Activated effector memory CD4-positive, alpha-beta T cell treated with Interleukin-2 at 50 U/mL for 16 hours (primary cell): ENCODE measurements at places on chromosomes 2 and 18.

DNA sequence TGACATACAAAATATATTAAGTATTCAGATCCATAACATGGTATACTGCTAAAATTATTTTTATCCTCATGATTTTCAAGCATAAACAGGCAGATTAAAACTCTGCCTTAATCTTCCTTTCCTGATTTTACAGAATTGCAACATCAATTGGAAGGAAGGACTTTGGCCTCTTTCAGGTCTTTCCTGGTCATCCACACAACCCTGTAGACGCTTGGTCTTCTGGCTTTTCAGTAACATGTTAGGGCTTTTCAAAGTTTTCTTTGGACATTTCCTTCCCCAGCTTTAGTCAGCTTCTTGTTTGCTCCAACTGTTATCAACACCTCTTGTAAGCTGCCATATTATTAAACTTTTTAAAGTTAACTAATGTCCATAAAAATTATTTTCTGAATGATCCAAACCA lies 1364.9 kb upstream of the NRXN1 start:
- DNase-seq, result no peak

DNA sequence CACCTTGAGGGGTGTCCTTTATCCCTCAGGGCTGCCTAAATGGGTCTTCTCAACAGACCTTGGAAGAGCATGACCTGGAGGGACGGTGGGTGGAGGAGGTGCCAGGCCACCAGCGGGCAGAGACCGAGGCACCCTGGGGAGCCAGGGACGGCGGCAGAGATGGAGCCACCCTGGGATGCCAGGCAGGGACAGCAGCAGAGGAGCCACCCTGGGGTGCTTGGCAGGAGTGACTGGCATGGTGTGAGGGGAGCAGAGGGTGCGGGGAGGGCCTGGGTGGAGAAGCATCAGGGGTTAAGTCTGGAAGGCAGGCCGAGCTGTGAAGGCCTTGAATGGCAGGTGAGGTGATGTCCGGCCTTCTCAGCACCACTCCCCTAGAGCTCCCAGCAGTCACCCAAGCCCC lies 56.1 kb downstream of the CIB4 start:
- no peak for DNase-seq

DNA sequence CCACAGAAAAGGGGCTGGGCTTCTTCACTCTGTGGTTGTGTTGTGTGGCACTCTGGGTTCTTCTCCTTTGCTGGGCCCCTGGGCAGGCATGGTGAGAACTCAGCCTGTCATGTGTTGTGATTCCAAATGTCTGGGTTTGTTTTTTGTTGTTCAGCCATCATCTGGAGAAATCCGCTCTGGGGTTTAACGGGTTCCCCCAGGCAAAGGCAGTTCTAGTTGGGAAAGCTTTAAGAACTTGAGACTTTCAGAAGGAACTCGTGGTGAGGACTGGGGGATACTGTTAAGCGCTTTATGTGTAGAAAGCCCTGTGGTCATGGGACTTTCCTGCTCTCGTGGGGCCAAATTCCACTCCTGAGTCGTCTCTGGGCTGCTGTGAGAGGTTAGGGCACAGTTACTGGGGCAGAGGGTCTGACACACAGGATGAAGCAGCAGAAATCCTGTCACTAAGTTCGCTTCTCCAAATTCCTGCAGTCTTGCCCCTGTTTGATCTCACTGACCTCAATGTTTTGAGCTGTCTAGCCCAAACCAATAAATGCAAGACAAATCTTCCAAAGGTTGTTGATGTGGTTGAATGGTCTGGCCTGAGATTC lies 87.7 kb downstream of the RAPGEF4 start:
- DNase-seq, result no peak

DNA sequence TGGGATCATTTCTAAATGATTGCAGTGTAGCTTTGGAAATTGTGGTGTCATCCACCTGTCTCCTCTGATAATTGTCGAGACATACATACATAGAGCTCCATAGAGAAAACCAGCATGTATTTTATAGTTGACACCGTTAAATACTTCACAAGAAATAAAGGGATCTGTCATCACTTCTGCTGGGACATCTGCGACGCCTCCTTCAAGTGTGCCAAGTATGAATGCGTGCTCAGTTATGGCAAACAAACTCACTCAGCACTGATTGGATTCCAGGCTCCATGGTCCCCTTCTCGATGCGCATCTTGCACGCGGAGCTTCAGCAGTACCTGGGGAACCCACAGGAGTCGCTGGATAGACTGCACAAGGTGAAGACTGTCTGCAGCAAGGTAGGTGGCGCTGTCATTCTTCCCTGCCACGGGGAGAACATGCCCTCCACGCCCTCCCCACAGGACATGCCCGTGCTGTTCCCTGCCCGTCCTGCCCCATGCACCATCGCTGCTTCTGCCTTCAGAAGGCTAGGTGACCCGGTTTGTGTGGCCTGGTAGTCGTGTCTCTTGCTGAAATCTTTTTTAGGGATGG lies 64.1 kb downstream of the TRAPPC12 start:
- DNase-seq, result no peak

DNA sequence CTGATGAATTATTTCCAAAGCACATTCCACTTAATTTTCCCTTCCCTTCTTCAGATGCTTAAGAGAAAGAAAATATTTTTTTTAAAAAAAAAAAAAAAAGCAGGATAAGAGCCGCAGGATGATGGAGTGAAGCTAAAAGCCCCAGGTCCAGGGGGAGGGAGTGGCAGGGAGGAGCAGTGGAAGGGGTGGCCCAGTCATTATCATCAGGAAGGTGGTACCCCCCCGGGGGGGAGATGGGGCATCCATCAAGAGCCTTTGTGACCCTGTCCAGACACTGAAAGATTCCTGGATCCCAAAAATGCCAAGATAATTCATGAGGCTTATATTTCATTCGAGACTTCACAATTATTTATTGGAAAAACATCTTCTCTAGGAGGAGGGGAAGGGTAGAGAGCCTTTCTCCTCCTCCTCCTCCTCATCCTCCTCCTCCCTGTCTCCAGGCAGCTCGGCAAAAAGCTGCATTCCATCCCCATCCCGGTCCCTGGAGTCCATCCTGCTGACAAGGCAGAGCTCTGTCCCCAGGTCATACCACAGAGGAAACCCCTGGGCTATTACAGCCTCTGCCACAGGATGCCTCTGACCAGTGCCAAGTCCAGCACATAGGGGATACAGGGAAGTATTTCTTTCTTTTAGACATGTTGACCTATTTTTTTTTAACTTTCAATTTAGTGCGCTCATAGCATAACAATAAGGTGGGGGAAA lies 125.3 kb downstream of the TWIST2 start:
- DNase-seq, result no peak

- DNase-seq, result no peak
Observed at GRCh38 chr2:112189001-112189556, 50.9 kb downstream of the FBLN7 start.

DNA sequence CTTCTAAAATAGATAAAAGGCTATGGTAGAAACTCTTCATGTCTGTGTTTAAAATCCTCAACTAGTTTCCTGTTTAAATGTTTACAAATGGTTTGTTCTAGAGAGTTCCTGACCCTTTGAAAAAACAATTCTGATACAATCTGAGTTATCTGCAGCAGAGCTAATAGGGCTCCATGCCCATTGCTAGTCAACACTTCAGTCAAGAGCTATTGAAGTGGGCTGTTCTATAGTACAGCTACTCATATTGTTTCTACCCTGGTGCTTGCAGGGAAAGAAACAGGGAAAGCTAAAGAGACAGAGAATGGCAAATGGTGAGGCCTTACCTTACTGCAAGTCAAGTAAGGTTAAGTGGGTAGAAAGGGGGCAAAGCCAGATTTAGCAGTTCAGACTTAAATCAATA lies 112.3 kb upstream of the CAVIN2 start:
- no peak for DNase-seq

GRCh38 chr18:63994783-63995399 lies 25.0 kb downstream of the SERPINB8 start:
- DNase-seq, result peak; percentile 13

GRCh38 chr2:45782436-45782835 lies 131.0 kb downstream of the PRKCE start:
- DNase-seq, result no peak

DNA sequence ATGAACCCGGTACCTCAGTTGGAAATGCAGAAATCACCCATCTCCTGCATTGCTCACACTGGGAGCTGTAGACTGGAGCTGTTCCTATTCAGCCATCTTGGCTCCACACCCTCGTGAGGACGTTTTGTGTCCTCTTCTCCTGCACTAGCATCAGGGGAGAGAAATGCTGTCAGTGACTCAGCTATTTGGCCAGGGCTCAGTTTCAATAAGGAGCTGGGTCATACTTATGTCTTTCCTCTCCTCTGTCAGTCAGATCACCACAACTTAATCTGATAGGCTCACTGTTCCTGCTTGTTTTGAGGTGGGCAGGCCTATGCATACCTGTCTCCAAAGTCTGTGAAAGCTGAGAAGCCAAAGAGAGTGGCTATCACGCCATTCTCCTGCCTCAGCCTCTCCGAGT lies 921.2 kb downstream of the DCC start:
- no peak for DNase-seq

DNA sequence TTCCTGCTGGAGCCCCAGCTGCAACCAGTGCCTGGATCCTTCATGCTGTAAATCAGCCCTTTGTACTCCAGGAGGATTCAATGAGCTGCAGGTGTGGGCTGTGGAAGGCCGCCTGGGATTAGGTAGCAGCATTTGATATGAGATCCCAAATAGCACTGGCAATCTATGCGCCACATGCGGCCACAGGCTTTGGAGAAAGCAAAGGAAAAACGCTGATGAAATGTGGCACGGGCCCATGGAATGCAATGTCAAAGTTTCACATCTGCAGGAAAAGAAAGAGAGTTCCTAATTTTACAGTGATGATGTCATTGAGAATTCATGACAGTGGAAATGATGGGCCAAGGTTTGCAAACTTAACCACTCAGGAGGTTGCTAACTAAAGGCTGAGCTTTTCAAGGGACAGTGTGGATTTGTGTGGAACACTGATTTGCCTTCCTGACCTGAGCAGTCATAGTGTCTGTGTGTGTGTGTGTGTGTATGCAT lies 216.4 kb upstream of the OSR1 start:
- no peak for DNase-seq

DNA sequence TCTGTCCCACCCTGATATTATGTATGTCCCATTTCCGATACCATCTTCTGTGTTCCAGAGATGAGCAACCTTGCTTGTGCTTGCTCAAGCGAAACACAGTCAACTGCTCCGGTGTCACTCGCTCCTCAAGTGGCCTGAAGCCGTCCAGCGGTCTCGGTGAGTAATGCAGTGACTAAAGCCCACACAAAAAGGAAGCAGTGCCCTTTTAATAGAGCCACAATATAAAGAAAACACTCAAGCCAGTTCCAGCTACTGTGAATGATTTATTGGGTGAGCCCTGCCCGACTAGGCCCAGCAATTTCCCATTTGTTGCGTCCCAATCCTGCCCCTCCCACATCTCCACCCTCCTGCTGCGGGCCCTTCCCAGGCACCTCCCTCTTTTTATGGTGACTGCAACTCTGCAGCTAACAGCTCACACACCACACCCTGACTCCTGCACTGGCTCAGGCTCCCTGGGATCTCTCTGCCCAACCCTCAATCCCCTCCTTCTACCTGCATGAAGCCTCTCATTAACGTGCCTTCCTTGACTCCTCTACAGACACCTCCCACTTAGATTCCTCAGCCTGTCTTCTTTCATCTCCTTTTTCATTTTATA lies 44.2 kb upstream of the DSC1 start:
- DNase-seq, result no peak

- no peak for DNase-seq
Observed at GRCh38 chr2:43438342-43438741, 157.5 kb downstream of the THADA start.

DNA sequence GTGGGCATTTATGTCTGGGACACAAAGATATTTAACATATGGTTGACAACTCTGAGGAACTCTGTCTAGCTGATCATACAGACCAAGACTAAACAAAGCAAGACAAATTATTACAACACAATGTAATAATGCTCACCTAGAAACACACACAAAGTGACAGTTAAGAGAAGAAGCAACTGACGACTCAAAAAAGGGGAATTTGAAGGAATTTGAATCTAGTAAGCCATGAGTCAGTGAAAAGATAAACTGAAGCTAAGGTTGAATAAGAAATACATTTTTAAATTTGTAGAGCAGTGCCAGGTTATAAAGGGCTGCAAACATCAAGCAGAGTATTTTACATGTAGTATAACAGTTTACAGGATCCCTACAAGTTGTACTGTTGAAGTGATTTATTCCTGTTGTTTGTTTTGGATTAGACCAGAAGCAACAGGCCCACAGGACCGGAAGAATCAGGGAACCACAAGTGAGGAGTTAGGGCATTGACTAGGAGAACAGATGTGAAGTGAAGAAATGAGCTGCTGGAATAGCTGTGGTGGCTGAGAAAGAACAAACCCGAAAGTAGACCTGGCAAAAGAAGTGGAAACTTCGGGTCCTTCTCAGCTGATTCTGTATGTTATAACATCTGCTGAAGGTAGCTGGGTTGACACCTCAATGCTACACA lies 35.6 kb downstream of the IFIH1 start:
- no peak for DNase-seq

DNA sequence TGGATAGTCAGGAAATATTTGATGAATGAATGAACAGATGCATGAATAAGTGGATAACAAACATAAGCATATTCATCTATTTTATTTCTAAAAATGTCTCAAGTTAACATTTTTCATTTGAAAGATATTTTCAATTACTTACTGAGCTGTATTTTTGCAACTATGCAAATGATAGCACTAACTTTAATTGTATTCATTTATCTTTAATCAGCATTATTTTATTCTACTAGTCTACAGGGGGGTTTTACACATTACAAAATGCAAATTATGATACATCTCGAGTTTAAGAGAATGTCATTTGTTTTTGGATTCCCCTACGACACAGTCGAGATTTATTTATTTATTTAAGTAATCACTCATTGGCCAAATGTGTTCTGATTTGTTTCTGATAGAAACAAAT lies 530.6 kb downstream of the ERBB4 start:
- DNase-seq, result no peak

- DNase-seq, result no peak
Observed at GRCh38 chr2:52036853-52037252, 1004.9 kb upstream of the NRXN1 start.

GRCh38 chr2:107308835-107309234 lies 422.9 kb upstream of the ST6GAL2 start:
- no peak for DNase-seq

DNA sequence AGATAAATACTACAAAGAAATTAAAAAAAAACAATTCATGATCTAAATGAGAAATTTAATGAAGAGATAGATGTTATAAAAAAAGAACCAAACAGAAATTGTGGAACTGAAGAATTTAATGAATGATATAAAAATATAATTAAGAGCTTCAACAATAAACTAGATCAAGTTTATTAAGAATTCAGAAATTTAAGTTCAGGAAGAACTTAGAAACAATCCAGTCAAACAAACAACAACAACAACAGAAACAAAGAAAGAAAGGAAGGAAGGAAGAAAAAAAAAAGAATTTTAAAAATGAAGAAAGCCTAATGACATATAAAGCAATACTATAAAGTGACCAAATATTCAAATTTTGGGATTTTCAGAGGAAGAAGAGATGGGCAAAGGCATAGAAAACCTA lies 250.9 kb upstream of the FBXO11 start:
- DNase-seq, result no peak

GRCh38 chr18:46290440-46291020 lies 186.3 kb downstream of the HAUS1 start:
- no peak for DNase-seq

DNA sequence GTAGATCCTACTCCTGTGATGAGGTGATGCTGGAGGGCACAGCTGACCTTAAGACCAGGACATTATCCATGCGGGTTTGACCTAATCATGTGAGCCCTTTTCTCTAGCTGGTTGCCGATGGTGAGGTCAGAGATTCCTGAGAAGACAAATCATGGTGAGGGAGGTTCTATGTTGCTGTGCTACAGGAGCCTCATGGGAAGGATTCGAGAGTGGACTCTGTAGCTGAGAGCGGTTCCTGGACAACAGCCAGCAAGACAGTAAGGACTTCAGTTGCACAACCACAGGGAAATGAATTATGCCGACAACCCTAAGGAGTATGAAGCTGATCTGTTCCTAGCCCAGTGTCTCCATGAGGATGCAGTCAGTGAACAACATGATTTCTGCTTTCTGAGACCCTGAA lies 80.4 kb downstream of the EPB41L3 start:
- DNase-seq, result no peak
